ENCODE measurements at places on chromosomes 6 and 20. TPM values are rescaled to one million over a fixed set of nuclear protein-coding genes. Genes with fewer than 3 reads are reported as not detected.

DNA sequence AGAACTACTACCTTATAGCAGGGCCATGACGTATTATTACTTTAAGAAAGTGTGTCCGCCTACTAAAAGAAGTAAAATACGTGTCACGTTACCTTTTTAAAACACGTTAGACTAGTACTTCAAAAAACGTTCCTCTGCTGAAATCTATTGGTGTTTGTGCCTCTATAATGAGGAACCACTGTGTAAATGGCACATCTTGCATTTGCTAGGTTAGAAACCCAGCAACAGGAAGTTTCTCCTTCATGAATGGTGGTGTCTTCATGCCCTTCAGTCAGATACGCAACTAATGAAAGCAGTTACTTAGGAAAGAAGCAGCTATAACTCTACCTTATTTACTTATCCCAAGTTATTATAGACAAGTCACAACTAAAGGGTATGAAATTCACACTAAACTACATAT, 343.5 kb downstream of the RNGTT start:
- no peak for DNase-seq
- no peaks in the 10 kb centered on the region for H3K4me1 ChIP-seq
- H3K4me3 ChIP-seq = no peak overlapping the region
- H3K27ac ChIP-seq = no peak overlapping the region

The TCF21 gene
- not detected for total RNA-seq

The TINAG gene
- not detected for total RNA-seq

DNA sequence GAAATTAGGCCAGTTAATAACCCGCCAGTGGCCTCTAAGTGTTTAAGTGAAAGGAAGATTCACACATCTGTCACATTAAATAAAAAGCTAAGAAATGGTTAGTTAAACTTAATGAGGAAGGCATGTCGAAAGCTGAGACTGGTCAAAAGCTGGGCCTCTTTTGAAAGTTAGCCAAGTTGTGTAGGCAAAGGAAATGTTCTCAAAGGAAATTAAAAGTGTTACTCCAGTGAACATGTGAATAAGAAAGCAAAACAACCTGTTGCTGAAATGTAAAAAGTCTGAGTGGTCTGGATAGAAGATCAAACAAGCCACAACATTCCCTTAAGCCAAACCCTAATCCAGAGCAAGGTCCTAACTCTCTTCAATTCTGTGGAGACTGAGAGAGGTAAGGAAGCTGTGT, 10.9 kb upstream of the MTRF1L start:
- H3K4me1 ChIP-seq = no peaks in the 10 kb centered on the region
- no peak overlapping the region for H3K27ac ChIP-seq
- no peak for DNase-seq
- no peak overlapping the region for H3K4me3 ChIP-seq
- no peaks in the 10 kb centered on the region for H3K36me3 ChIP-seq
- H3K27me3 ChIP-seq = peaks cover 33% of the 10 kb centered on the region

DNA sequence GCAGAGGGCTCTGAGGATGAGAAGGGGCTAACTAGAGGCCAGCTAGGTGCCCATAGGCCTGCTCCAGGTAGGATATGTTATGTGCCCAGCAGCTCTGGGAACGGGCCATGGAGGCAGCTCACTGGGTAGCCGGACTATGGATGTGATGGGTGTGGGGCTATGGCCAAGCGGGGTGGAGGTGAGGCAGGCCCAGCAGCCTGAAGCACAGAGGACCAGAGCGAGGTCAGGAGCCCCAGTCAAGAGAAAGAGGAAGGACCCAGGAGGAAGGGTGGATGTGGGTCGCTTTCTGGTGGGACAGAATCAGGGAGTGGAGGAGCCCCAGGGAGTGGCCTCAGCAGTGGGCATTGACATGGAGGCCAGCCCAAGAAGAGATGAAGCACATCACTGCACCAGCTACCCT, 117.9 kb upstream of the MLN start:
- peaks cover 3% of the 10 kb centered on the region for H3K27me3 ChIP-seq
- no peak overlapping the region for H3K4me3 ChIP-seq
- no peaks in the 10 kb centered on the region for H3K36me3 ChIP-seq
- H3K27ac ChIP-seq = no peak overlapping the region
- no peak for DNase-seq

The PSMF1 gene
- total RNA-seq = 145 TPM
